ENCODE measurements at places on chromosomes 6 and 20.

DNA sequence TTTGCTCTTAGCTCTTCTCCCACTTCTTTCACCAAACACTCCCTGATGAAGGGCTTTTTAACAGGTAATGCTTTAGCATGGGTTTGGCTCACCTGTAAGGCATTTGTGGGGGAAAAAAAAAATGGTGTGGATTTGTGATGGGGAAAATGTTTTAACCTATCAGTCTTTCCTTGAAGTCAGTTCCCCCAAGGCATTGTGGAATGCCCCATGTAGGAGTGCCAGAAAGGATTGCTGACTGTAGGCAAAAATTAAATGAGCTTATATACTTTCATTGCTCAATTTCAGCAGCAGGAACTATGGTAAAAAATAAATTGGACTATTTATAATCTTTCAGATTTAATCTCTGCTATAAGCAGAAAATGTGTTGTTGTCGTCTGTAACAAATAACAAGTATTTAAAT is 10.6 kb upstream of the SASH1 start:
- no peak for DNase-seq

DNA sequence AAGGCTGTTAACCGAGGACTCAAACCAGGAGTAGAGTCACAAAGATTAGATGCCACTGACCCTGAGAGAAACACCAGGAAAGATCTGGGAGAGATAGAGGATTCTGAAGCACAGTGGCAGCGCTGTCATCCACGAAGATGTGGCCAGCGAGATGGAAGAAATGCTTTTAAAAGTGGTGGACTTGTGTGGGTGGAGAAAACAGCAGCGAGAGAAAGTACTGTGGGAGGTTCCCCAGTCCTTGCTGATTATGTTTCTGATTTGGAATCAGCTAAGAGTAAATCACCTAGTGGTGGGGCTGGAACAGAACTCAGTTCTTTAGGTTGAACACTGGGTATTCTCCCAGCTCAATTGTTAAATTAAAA is 435 bp upstream of the ZNF322 start:
- no peak for DNase-seq

- DNase-seq: no peak
These were observed 241.8 kb downstream of the ALDH8A1 start for GRCh38 chr6:134708079-134708478.

GRCh38 chr20:63310265-63310991 is 17.4 kb downstream of the COL20A1 start:
- peak; percentile 78 for DNase-seq

DNA sequence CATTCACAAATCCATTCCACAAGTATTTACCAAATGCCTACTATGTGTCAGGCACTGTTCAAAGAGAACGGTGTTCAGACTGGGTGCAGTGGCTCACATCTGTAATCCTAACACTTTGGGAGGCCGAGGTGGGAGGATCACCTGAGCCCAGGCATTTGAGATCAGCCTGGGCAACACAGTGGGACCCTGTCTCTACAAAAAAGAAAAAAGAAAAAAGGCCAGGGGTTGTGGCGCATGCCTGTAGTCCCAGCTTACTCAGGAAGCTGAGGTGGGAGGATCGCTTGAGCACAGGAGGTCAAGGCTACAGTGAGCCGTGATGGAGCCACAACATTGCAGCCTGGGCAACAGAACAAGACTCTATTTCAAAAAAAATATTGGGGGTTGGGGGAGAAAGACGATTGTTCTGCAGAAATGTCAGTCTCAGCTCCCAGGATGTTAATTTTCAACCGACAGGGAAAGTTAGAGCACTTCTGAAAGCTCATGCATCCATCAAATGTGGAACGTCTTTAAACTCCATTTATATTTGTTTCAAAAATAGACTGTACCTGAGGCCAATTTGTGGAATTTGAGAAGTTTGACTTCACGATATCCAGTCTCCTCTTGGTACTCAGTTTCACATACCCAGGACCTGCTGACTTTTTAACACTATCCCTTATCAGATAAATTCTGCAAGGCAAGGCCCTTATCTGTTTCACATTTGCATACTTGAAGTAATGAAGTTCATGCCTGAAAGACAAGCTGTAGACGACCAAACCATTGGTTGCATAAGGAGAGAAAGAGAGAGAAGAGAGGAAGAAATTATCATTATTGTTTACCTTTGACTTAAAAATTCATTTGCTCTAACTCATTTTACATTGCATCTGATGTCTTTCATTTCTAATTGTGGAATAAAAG is 14.8 kb upstream of the BTN3A2 start:
- DNase-seq: no peak

DNA sequence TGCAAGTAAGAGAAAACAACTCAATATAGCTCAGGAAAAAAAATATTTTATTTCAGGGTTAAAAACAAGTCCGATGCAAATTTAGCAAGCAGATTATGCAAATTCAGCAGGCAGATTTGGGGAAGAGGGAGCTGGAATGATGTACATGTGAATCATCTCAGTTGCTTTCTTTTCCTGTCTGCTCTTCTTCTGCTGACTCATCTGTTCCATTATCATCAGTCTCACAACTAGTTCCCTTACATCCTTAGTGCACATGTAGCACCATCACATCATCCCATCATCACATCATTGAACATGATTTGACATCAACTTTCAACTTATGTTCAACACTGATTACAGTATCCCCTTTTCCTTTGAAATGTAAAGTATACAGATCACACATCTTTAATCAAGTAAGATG is 11.5 kb upstream of the DEFB113 start:
- no peak for DNase-seq
